ENCODE measurements at places on chromosomes 3 and 15.

DNA sequence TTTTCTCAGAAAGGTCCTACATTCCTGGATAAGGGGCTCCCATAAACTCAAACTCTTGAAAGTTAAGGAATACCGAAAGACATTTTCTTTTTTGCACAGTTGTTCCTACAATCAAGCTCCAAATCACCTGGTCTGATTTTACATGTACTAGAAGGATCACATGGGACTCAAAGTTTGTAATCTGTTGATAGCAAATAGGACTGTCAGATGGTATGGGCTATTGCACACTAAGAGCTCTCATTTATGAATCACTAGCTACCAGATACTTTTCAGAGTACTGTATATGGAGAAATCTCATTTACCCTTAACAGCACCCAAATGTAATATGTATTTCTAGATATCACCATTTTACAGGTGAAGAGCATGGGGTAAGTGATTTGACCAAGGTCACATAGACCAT, 49.5 kb upstream of the CMSS1 start:
- DNase-seq = no peak

DNA sequence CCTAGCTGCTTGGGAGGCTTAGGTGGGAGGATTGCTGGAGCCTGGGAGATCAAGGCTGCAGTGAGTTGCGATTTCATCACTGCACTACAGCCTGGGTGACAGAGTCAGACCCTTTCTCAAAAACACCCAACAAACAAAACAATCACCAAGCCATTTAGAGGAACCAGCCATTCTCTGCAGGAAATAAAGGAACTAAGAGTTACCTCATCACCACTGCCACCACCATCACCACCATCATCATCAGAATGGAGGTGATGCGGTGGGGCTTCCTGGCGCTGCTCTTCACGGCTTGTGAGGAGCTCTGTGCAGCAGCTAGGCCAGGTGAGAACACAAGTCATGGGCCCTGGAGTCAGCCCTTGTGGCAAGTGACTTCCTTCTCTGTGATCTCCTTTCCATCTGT, 37.7 kb upstream of the KLHL25 start:
- no peak for DNase-seq

GRCh38 chr15:101145362-101145761, 106.5 kb downstream of the CHSY1 start:
- DNase-seq = no peak

DNA sequence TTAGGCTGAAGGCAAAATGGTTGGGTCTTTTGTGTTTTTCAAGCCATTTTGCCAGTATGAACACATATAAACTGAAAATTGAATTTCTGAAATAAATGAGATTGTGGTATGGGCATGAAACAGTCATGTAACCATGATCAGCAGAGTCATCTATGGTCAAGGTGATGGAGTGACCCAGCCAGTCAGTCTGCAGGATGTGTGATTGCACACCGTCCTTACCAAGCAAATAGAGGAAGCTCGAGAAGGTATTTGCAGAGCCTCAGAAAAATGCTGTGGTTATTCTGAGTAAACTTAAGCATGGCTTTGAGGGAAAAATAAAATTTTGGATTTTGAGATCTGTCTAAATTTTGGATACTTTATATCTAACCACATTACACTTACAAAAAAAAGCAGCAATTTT, 95.9 kb upstream of the RNF7 start:
- DNase-seq = no peak

GRCh38 chr3:101172516-101172915, 147.9 kb downstream of the IMPG2 start:
- no peak for DNase-seq

DNA sequence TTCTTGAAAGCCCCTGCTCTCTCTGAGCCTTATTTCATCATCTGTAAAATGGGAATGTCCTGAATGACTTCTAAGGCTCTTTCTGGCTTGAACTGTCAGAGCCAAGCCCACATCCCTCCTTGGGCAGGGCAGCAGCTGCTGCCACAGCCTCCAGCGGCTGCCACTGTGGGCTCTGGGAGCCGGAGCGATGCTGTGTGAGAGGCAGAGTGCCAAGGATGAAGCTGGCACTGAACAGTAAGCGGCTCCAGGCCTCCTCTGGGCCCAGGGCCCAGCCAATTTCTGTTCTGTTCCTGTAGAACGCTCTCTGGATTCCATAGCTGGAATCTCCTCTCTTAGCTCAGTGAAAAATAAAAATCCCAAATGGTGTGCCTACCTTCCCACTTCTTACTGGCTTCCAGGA, 4.4 kb downstream of the CPLX3 start:
- no peak for DNase-seq

GRCh38 chr15:39699516-39700374, 82.9 kb downstream of the FSIP1 start:
- no peak for DNase-seq

GRCh38 chr3:138445236-138445635, 10.8 kb downstream of the ESYT3 start:
- no peak for DNase-seq

GRCh38 chr15:91967935-91968606, 114.6 kb downstream of the SLCO3A1 start:
- DNase-seq = no peak

GRCh38 chr3:48634661-48635221, 520 bp downstream of the SLC26A6 start:
- no peak for DNase-seq

DNA sequence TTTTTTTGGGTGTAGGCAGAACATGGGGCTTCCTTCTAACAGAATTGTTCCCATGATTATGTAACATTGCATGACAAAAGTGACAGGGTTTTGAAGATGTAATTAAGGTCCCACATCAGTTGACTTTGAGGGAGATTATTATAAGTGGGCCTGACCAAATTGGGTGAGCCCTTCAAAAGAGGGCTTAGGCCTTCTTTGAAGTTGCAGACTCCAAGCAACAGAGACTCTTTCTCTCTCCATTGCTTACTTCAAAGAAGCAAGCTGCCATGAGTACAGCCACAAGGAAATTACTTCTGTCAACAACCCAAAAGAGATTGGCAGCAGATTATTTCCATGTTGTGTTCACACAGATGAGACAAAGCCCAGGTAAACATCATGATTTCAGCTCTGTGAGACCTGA, 348.2 kb downstream of the PDCD6IP start:
- no peak for DNase-seq

- no peak for DNase-seq
These were observed 25.2 kb downstream of the GOLGA6D start for GRCh38 chr15:75307778-75308390.

GRCh38 chr3:144128108-144128892, 156.7 kb downstream of the DIPK2A start:
- DNase-seq = no peak

DNA sequence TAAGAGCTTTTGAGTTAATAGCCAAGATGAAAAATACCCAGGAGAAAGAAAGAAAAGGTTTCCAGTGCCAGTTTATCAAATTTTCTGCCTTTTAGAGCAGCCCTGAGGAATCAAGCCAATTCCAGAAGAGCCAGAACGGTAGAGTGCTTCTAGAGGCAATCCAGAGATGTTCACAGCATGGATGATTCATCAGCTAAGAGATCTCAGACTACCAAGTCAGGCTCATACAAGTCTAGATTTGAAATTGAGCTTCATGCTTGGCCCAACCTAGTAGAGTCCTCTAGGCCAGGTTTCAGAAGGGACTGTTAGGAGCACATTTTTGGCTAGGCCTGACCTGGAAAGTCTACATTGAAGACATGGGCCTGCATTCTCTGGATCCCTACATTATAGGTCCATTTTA, 15.5 kb downstream of the WDR48 start:
- DNase-seq = no peak
